Astrocyte (in vitro differentiated cells and primary cell): ENCODE measurements at places on chromosomes 7 and 10.

DNA sequence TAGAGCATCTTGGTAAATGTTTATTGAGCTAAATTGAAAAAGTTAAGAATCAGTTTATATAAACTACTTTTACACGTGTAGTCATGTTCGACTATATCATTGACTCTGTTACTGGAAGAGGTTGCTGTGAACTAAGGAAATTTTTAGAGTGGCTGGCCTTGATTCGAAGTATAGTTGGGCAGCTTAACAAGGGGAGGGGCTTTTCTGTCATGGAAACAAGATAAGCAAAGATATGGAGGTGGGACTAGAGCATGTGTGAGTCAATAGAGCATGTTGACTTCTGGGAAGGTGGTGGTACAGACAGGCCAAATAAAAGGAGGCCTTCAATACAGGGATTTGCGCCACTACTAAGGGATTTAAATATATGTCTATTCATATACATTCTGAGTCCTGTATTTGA lies 7.6 kb downstream of the ATP5F1C start:
- DNase-seq = peak; percentile 81

GRCh38 chr7:28573059-28573553 lies 160.8 kb downstream of the CREB5 start:
- DNase-seq = peak; percentile 90

DNA sequence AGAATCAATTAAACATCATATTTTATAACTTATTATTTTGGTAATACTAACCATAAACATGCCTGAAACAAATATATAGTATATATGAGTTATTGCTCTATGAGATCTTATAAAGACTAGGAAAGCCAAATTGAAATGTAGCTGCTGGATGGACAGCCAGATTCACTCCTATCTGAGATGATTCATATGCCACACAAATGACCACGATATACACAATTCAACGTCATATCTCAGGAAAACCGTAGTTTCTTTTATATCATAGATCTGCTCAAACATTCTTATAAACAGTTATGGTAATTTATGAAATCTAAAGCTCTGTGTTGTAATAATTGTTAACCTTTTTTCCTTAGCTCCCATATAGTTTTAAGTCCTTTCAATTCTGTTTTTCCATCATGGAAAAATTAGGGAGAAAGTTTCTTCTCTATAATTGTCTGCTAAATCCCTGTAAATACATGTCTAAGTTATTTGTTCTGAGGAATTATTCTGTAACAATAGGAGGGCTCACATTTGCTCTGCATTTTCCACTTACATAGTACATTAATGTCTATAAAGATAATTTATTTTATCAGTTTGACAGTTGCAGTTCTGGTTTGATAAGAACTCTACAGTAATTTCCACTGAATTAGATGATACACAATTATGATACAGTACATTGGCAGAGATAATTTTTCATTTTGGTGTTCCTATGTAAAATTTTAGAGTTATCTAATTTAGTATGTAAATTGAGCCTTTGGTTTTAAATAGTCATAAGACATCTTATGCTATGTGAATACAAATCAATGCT lies 42.7 kb downstream of the GNAT3 start:
- peak; percentile 41 for DNase-seq

- peak; percentile 91 for DNase-seq
These were observed 111.5 kb downstream of the CCNY start for GRCh38 chr10:35447693-35448407.

GRCh38 chr10:79496896-79497295 lies 15.4 kb upstream of the EIF5AL1 start:
- DNase-seq = no peak

GRCh38 chr10:97685395-97685958 lies 1.6 kb downstream of the AVPI1 start:
- DNase-seq = no peak

DNA sequence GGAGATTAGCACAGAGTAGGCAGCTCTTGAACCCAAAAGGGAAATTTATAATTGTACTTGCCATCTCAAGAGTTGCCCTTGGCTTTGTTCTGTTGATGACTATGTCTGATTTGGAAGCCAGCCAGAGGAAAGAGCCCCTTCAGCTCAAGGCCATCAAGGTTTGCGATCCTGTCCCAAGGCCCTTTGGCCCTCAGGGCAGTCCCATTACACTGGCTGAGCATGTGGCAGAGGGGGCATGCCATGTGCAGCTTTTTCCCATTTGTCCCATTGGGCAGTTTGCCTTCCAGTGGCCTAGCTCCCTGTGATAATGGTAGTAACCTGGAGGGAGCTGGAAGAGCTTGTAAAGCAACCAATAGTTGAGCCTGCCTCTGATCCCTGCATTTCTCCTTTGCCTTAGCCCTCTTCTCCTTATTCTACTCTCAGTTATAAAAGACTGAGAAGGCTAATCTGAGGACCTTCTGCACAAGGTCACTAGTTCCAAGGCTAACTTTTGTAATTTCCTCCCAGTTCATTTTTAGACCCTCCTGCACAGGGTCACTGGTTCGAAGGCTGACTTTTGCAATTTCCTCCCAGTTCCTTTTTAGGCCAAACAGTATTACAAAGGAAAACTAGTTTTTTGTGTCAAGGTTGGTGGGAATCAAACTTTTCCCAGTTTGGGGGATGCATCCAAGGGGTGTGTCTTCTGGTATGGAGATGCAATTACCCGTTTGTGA lies 31.0 kb upstream of the ARHGAP12 start:
- no peak for DNase-seq

DNA sequence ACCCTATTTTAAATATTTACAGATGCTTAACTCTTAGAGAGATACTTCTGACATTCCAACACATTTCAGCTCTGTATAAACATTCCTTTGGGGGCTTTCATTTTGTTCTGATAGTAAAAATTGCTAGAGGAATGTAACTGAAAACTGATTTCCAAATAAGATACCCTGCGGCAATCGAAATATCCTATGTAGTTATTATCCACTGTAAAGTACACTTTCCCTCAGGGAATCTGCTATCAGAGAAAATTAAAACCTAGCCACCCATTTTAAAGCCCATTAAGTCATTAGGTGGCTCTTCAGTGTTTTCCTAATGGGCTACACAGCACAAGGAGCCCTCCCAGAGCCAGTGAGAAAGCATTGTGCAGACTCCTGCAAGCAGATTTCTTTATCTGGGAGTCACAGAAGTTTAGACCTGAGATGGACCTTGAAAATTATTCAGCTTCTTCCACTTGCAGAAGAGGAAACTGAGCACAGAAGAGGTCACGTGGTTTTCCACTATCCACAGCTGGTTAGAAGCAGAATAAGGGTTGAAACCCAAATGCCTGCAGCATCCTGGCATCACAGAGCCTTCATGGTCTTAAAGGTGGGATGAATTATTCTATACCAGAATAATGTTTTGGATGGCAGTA lies 12.6 kb upstream of the CPVL start:
- no peak for DNase-seq

- no peak for DNase-seq
These were observed 176.1 kb downstream of the COBL start for GRCh38 chr7:51140199-51141164.
